ENCODE measurements at places on chromosomes 11 and 22.

GRCh38 chr11:47378836-47379170 is 456 bp upstream of the SPI1 start:
- no peak for DNase-seq

- DNase-seq: no peak
These were observed 7.1 kb upstream of the CD44 start for GRCh38 chr11:35131886-35132285.

DNA sequence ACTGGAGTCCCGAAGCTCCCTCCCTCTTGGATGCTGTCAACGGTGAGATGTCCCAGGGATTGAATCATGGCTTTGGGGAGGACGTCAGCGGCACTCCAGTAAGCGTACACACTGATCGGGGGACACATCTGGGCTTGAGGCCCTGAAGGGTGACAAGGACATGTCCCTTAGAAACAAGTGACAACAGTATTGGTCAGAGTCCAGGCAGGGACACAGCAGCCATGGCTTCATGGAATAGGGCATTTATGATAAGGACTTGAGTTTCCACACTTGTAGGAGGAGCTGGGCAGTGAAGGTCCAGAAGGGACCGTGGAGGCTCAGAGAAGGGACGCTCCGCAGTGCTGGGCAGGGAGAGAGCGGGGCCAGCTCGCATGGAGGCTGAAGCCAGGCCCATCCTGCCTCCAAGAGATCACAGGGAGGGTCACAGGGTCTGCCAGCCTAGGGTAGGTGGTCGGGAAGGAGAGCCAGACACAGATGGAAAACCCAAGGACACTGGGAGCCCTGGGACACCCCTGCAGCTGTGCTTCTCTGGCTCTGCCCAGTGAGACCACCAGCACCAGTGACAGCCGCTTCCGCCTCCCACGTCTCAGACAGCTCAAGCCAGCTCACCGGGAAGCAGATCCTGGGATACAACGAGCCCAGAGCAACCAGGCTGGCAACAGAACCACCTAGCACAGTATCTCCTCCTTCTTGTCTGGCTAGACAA is 22.9 kb upstream of the RFPL3 start:
- no peak for DNase-seq

- no peak for DNase-seq
These were observed at the start of gene MCHR1 for GRCh38 chr22:40679249-40679963. TSS of gene MCHR1 (plus strand) at chr22:40679484. CDS start at chr22:40679653, 169 bp downstream.

- no peak for DNase-seq
These were observed 1321.1 kb downstream of the TBC1D22A start for GRCh38 chr22:48083502-48083901.

GRCh38 chr11:76336597-76336996 is 44.3 kb downstream of the THAP12 start:
- DNase-seq: no peak

GRCh38 chr11:44726283-44727113 is at the start of gene TSPAN18:
TSS of gene TSPAN18 (plus strand) at chr11:44726962. CDS start at chr11:44906417, 179,455 bp downstream.
- no peak for DNase-seq

DNA sequence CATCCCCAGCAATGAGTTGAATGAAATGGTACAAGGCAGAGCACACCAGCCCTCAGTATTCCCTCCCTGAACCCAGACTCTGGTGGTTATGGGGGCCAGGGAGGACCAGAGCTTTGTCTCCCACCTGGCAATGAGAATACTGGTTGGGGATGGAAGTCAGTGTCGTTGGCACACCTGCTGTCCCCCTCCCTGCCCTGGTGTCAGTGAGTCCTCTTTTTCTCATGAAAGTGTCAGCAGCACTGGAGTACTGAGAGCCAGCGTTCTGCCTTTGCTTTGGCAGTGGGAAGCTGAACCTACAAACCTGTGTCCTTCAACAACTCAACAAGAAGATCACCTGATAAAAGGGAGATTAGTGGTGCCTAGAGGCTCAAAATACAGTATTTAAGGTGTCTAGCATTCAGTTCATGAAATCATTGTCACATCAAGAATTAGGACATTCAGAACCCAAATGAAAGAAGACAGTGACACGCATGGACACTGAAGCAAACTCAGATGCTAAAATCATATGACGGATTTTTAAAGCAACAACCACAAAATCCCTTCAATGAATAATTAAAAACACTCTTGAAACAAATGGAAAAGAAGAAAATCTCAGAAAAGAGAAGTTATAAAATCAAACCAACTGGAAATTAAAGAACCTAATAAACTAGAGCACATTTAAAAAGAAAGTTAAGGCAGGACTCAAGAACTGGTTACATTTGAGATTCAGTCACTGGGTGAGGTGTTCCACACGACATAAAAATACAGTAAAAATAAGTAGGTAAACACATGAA is 77.5 kb upstream of the VPREB1 start:
- no peak for DNase-seq

DNA sequence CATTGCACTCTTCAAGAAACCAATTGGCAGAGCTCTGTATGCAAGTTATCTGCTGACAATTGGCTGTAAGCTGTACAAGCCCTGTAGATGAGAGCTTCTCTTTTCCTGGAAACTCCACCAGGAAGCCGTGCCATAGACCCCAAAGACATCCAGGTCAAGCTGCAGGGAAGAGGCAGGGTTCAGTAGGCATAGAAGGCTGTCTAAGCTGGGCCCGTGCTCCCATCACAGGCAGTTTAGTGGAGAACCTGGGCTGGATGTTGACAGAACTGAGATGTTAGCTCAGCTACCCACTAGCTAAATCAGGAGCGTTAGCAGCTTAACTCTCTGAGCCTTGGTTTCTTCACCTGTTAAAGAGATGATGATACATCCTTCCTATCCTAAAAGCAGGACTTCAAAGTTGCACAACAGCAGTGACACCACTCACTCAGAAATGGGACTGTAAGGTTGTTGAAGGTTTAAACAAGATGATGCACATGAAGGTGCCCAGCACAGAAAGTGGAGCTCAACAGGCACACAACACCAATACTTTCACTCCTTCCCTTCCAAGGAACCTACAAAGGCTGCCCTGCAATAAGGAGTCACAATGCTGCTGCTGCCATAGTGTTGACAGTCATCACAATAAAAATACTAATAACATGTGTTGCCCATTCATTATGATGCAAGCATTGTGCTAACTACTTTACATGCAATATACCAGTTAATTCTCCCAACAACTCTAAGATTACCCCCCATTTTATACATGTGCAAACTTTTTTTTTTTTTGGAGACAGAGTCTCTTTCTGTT is 115.4 kb downstream of the ZBTB16 start:
- no peak for DNase-seq

DNA sequence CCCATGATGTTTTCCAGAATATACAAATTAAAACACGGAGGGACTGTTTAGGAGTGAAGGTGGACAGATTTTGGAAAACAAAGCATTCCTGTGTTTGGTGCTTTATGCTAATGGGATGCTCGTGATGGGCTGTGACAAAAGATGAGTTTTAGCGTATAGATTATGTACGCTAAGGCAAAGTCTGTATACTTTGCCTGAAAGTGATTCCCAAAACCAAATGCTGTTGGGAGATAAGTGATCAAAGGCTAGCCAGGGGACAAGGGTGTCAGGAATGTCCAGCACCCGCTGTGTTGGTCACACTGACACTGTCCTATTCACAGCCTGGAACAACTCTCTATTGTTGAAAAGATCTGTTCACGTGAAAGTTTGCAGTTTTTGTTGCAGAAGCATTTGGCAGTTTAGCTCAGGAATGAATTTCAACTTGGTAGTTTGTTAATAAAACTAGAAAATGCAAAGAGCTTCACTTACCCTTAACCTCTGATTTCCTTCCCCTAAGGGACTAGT is 1.5 kb downstream of the JAM3 start:
- DNase-seq: no peak

- no peak for DNase-seq
These were observed 1078.7 kb downstream of the TBC1D22A start for GRCh38 chr22:47841156-47841555.

DNA sequence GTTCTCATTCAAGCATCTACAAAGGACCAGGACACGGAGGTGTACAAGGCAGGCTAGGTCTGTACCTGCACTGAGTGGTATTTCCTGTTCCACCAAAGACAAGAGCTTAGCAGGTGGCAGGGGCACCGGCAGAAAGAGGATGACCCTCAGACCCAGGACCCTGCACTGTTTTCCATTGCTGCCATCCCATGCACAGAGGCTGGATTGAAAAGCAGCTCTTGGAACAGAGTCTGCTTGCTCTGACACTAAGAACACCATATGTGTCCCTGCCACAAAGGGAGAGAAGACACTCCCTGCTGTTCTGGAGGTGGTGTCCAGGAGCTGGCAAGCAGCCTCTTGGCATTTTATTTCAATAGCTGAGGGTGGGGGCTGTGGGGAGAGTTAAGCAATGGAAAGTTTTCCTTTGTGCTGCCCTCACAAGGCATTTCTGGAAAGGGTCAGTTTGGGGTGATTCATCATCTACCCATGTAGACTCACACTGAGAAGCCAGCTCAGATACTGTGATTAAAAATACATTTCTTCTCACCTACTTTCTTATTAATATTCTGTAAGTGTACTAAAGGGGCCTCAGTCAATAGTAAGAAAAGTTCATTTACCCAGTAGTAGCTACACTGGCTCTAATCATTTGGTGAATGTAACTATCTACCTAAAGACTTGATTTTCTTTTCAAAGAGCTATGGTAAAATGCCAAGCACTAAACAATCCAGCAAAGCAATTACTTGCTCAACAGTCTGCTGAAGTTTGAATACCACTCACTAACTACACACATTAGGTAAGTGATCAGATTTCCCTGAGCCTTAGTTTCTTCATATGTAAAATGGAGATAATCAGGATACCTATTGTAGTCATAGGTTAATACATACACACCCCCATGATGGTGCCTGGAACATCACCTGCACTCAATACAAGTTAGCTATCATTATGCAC is 55.2 kb downstream of the SLC1A2 start:
- DNase-seq: no peak

DNA sequence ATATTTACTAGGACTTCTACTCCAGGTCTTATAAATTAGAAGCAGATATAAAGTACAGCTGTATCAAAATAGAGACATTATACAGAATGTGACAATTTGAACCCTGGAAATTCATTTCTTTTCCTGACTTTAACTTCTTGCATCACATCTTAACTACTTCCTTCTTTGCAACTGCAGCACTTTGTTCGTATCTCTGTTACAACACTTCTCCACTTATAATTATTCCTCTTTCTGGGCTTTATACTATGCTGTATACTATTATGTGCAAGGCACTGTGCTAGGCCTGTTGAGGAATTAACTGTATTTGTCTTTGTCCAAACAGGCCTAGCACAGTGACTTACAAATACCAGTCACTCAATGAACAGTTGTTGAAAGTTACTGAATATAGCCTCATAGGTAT is 1.8 kb upstream of the SLC36A4 start:
- DNase-seq: no peak

DNA sequence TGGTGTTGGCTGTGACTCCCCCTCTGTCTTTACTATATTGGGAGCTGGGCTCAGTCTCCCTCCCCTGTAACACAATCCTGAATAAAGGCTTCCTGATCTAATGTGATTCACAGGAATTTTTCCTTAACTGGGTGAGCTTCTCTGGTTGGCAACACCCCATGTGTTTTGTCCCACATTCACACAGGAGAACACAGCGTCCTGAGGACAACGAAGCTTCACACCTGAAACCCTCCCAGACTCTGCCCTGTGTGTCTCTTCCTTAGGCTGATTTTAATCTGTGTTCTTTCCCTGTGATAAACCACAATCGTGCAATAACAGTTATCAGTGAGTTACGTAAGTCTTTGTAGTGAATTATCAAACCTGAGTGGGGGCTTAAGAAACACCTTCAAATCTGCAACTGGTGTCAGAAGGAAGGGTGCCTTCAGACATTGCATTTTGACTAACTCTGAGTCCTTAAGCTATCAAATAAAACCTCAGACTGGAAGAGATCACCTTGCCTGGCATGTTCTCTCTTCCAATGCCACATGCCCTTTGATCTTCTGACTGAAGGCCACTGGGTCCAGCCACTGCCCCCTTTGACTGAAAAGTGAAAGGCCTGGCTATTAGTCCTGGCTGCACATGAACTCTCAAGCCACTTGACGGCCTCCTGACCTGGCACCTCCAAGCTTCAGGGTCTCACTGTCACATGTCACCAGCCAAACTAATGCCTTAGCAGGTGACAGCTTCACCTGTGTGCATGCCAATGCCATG is 17.3 kb downstream of the APOL3 start:
- DNase-seq: no peak

GRCh38 chr11:74932797-74933196 is 16.1 kb downstream of the XRRA1 start:
- no peak for DNase-seq

Measured in NCI-H2029 treated with DMSO at 0.1 percent for 48 hours (cell line).